Fibroblast of the conjunctiva (primary cell): ENCODE measurements at places on chromosomes 3 and 15.

DNA sequence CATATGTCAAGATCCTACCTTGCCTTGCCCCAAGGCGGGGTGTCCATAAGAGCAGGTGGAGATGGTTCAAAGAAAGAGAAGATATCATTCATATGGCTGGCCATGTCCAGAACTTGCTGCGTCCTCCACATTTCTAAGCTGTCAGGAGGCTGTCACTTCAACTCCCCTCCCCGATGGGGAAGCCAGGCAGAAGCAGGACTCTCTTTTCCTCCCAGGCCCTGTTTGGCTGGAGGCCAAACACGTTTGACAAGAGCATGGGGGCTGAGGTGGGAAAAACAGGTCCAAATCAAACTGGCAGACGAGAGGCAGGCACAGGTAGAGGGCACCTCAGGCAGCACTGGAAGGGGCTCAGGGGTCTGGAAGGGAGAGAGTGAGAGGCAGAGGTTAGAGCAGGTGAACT lies 37.7 kb downstream of the MESD start:
- no peak for DNase-seq

DNA sequence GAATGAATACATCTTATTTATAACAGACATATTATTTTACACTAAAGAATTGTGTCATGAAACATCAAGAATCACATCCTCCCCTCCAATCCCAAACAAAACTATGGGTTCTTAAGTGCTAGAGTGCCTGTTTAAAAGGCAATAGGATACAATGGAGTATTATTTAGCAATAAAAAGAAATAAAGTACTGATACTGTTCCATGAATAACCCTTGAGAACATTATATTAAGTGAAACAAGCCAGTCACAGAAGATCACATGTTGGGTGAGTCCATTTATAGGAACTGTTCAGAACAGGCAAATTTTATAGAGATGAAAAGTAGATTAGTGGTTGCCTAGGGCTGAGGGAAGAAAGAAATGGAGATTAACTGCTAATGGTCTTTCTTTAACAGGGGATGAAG lies 86.5 kb downstream of the ANKRD28 start:
- no peak for DNase-seq

- no peak for DNase-seq
Measured at GRCh38 chr3:184584464-184584891, 22.9 kb downstream of the EPHB3 start.

DNA sequence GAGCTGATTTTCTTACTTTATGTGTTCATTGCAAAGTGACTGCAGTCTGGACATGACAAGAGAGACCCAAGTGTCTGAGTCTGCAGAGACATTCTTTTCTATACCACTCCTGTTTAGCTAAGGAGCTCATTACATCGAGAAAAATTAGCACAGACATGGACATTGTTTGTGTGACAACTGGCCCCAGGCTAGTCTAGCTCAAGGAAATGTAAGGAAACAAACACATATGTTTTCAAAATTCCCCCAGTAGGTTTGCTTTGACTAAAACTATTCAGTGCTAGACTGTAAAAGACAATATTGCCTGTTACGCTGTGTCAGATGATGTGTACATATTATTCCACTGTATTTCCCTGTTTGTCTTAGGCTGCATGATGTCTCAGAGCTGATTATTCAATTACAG lies 40.9 kb downstream of the TPRG1 start:
- no peak for DNase-seq

GRCh38 chr3:123696808-123697207 lies 112.0 kb upstream of the HACD2 start:
- DNase-seq = no peak

DNA sequence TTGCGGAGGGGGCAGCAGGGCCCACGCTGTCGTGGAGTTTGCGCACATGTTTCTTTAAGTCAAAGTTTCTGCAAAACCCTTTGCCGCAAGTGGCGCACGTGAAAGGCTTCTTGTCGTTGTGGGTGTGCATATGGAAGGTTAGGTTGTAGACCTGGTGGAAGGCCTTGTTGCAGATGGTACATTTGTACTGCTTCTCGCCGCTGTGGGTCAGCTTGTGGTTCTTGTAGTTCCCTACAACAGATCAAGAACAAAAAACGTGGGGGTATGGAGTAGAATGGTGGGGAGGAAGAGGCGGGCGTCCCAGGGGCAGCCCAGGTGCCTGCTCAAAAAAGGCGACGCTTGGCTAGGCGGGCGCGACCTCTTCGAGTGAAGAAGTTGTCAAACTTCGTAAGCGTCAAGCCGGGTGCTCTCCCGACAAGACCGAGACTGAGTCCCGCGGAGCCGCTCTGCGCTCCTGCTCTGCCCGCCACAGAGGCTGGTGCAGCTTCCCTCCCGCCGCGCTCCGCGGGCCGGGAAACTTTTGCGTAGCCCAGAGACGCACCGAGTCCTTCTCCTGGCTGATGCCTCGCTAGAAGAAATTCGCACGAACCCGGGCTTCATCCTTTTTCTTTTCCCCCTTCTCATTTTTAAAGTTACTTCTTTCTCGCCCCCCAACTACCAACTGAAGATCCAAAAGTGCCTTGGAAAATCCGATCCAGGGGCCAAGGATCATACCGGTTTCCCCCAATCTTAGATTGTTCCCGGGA lies 3.1 kb downstream of the FEZF2 start:
- no peak for DNase-seq

DNA sequence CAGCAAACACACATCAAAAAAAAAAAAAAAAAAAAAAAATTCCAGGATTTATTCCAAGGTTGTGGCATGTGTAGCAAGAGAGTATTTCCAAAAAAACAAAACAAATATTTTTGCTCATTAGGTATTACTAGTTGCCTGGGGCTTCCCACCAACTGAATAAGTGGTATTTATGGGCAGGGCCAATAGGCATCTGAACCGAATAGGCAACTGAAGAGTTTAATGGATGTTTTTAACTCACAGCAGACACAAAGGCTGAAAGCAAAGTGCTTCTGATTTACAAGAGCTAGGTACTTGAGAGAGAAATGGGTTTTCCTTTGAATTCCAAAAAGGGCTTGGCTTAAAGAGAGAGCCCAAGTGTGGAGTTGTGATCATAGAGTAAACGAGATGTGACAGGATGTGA lies 21.4 kb downstream of the EIF4E3 start:
- no peak for DNase-seq
